Globus pallidus (tissue), 1 donor: ENCODE measurements at places on chromosomes 3 and 15.

GRCh38 chr3:196774848-196775422 is 35.3 kb downstream of the PAK2 start:
- no peak for DNase-seq

GRCh38 chr3:131033480-131034080 is 6.9 kb downstream of the NEK11 start:
- DNase-seq = peak; percentile 38

DNA sequence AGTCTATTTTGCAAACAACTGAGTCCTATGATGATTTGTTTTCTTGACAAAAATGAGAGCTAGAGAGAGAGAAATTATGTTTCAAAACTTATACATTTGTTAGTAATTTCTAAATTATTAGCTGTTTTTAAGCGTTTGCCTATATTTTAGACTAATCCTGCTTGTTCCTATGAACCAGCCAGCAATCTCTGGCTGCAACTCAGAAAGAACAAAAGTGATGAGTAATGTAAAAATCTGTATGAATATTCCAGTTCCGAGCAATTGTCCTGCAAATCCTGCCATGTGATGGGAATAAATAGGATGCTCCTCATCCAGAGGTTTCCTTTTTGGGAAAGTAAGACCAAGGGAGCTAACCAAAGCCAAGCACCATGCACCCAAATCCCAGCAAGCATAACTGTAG is 228.3 kb upstream of the GBE1 start:
- DNase-seq = no peak

GRCh38 chr3:41000471-41000870 is 198.8 kb upstream of the CTNNB1 start:
- peak; percentile 6 for DNase-seq

DNA sequence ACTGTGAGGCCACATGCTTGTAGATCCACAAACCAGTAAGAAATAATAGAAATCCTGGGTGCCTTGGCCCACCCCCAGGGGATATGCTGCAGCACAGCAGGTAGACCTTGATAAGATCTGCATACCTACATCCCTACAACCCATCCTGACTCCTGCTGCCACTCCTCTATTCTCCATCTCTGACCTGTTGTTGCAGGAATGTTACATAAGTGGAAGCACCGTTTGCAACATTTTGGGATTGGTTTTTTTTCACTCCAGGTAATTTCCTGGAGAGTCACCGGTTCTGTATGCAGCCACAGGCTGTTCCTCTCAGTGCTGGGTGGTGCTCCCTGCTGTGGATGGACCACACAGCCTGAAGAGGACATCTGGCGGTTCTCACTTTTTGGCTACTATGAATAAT is 16.1 kb upstream of the CSPG5 start:
- DNase-seq = no peak

DNA sequence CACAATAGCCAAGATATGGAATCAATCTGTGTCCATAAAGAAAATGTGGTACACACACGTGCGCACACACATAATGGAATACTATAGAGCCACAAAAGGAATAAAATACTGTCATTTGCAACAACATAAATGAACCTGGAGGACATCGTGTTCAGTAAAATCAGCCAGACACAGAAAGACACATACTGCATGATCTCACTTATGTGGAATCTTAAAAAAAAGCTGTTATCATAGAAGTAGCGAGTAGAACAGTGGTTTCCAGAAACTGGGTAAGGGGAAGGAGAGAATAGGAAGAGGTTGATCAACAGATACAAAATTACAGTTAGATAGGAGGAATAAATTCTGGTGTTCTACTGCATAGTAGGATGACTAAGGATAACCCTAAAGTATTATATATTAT is 11.1 kb downstream of the ATOSA start:
- no peak for DNase-seq

GRCh38 chr3:89245612-89246011 is 138.2 kb downstream of the EPHA3 start:
- DNase-seq = no peak

- DNase-seq = no peak
Observed at GRCh38 chr3:24687671-24688070, 193.0 kb upstream of the THRB start.

GRCh38 chr15:52855157-52855556 is 65.0 kb upstream of the ONECUT1 start:
- DNase-seq = no peak

- DNase-seq = no peak
Observed at GRCh38 chr3:195612075-195612800, 28.5 kb upstream of the APOD start.

GRCh38 chr3:123110976-123111615 is 44.3 kb downstream of the PDIA5 start:
- DNase-seq = no peak

DNA sequence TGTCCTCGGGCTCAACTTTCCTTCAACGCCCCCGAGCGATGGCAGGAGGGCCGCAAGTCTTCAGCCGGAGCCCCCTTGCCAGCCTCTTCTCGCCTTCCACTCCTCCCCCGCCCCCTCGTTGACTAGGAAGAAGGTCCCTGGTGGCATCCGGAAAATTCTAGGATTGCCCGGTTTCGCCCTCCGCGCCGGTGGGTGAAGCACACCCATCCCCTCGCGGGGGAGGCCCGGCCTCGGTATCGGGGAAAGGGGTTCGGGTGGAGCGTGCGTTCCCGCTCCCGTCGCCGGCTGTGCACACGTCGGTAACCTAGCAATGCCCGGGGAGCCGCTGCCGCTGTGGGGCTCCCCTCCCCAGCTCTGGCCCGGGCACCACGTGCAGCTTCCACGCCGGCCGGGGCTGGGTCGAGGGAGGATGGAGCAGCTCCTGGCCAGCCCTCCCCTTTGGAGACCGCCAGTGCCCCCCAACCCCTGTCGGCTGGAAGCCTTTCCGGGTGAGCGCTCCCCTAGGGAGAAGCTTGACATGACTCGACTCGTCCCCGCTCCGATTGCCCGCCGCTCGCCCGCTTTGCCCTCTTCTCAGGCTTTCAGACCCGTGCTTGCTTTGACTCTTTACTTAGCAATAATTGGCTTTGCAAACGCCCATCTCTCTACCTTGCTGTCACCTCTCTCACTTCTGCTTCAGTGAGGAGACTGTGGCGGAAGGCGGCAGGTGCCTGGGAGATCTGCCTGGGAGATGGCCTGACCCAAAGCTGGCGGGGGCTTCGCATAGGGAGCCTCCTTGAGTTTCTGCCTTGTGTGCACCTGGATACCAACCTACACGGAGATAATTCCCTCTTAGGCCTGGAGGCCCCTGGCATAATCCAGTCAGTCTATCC is 1.3 kb downstream of the CACNA1D start:
- DNase-seq = no peak

DNA sequence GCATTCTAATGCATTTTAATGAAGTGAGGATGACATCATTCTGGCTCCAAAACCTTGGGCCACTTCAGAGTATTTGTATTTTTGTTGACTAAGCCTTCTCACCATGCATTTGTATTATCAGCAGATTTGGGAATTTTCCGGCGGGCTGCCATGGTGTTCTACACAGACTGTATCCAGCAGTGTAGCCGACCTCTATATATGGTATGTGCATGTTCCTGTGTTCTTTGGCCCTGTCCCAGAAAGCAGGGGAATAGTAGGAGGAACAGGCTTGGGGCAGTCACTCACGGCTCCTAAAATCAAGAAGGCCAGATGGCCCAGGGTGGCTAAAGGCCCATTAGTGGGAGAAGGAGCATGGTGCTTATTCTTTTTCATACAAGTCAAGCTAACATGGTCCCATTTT is 80.5 kb downstream of the USF3 start:
- DNase-seq = no peak

DNA sequence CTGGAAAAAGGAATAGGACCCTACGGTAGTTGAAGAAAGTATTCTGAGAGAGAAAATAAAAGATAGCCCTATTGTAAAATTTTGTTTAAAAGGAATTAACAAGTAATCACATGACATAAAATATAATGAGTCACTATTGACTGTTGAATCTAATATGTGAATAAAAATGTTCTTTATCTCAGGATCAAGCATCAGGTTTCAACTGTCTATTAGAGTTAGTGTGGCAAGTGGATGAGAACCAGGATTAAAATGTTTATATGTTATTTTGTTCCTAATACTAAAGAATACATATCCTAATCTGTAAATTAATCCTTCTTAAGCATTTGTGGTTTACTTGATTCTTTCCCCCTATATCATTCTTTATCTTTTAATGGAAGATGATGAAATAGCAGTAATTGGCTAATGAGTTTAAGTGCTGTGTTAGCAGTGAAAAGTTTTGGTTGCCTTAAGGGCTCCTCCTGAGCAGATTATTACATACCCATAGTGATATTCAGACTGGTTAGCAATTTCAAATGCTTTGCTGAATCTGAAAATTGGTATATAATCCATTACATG is 101.8 kb upstream of the BCHE start:
- no peak for DNase-seq

- no peak for DNase-seq
Observed at GRCh38 chr15:77837649-77838025, 204.9 kb upstream of the LINGO1 start.

GRCh38 chr15:41258750-41259471 is 27.8 kb downstream of the CHP1 start:
- DNase-seq = peak; percentile 16

GRCh38 chr3:56075089-56075488 is 393.2 kb downstream of the ERC2 start:
- DNase-seq = no peak

DNA sequence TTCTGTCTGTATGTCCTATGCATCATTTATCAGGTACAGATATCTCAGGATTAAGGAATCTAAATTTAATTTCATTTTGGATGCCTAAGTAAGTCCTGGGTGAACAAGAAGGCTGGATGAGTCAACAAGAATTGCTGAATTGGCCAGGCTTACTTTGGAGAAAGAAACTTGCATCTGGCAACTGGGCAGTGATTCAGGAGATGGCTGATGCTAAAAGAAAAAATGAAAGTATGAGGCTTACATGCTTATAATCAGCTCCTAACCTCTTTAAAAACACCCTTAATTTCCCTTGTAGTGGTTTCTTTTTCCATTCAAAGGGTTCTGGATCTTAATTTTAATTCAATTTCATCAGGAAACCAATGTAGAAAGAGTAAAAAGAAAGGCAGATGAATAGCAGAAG is 228.8 kb upstream of the PEX5L start:
- no peak for DNase-seq

- no peak for DNase-seq
Observed at GRCh38 chr3:87084868-87085267, 93.9 kb upstream of the VGLL3 start.

- no peak for DNase-seq
Observed at GRCh38 chr3:136914739-136915138, 43.0 kb upstream of the IL20RB start.

DNA sequence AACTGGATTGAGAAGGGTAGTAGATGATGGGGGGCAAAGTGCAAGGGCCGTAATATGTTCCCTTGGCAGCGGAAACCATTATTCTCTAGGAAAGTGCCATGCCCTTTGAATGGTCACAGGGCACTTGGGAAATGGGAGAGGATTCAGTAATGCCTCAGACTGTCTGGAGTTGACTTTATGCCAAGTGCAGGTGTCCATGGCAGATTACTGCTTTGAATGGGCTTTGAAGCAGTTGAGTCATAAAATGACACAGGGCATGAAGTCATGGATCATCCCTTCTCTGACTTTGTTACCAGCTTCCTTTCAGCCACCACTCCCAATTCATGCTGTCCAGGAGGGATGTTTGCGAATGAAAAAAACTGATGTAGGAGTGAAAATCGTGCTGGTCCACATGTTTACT is 20.1 kb downstream of the AADACL2 start:
- no peak for DNase-seq

DNA sequence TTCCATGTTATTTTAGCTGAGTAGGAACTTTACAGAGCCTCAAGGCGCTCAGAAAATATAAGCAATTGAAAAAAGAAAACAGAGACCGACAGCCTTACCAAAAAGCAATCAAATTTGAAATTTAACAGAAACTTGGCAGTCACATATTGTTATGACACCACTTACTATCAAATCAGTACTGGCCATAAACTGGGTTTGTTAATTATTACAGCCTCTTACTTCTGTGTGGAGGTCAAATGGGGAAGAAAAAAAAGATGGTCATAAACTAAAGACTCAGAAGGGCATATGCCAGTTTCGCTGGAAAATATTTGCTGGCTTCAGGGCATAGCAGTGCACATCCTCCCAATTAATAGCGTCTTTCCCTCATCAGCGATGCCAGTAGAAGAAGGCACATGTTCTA is 45.5 kb upstream of the SUCLG2 start:
- no peak for DNase-seq

- DNase-seq = no peak
Observed at GRCh38 chr15:85062560-85062959, 80.9 kb downstream of the PDE8A start.

DNA sequence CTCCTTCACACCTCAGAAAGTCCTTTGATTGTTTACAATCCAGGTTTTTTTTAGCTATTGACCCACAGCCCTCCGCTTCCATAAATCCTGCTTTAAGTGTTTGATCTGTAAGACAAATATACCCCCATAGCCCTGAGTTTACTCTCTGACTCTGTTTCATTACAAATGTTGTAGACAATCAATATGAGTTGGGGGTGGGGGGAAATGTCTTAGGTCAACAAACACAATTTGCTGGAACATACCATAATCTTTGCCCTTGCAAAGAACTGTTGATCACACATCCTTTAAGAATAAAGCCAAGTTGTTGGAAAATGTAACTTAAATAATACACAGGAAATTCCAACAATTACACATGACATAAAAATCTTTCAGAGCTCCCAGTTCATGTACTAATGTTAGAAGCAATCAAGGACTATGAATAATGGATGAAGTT is 301.8 kb upstream of the SEMA6D start:
- DNase-seq = no peak
